ENCODE measurements at places on chromosomes 5 and 9. TPM values are rescaled to one million over a fixed set of nuclear protein-coding genes. Genes with fewer than 3 reads are reported as not detected.

The ORM1 gene
- not detected for total RNA-seq

The FST gene
- 3.2 TPM for total RNA-seq

The IFNA13 gene
- not detected for total RNA-seq

- no peak for DNase-seq
Measured at GRCh38 chr9:97447001-97447400, 35.1 kb downstream of the TDRD7 start.

DNA sequence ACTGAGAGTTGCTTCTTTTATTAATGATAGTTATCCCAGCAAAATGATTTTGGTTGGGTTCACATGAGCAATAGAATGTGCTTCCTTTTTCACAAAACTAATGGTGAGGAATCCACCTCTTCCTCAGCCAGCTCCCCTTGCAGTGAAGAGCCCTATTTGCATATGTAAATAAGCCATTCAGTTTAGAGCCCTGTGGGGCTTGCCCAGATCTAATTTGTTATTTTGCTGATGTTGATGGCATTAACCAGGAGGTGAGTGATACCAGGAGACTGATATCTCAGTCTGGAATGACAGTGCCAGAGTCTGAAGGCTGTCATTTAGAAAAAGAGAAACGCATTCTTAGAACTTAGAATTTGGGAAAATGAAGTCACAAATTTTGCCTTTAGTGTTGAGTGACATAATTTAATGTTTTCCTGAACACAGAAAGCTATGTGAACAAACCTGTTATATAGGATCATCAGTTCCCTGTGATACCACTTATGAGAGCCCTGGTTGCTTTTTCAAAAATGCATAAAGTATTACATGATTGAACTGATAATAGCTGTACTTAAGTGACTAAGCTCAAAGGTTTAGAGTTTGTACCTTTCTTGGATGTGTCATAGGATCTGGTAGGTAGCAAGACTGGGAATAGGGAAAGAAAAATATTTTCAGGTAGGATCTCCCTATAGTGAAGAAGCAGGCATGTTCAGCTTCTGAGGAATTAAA lies 271.6 kb downstream of the MAST4 start:
- DNase-seq, result no peak

The SET gene
- 222 TPM for total RNA-seq

- no peak for DNase-seq
Measured at GRCh38 chr5:174355208-174355612, 309.7 kb downstream of the NSG2 start.

The HMGCR gene
- total RNA-seq, result 319 TPM

The SLC22A4 gene
- total RNA-seq, result 1.3 TPM

GRCh38 chr5:108505608-108506007 lies 123.7 kb upstream of the FBXL17 start:
- DNase-seq, result no peak

- DNase-seq, result no peak
Measured at GRCh38 chr5:108361771-108362170, 20.1 kb downstream of the FBXL17 start.

DNA sequence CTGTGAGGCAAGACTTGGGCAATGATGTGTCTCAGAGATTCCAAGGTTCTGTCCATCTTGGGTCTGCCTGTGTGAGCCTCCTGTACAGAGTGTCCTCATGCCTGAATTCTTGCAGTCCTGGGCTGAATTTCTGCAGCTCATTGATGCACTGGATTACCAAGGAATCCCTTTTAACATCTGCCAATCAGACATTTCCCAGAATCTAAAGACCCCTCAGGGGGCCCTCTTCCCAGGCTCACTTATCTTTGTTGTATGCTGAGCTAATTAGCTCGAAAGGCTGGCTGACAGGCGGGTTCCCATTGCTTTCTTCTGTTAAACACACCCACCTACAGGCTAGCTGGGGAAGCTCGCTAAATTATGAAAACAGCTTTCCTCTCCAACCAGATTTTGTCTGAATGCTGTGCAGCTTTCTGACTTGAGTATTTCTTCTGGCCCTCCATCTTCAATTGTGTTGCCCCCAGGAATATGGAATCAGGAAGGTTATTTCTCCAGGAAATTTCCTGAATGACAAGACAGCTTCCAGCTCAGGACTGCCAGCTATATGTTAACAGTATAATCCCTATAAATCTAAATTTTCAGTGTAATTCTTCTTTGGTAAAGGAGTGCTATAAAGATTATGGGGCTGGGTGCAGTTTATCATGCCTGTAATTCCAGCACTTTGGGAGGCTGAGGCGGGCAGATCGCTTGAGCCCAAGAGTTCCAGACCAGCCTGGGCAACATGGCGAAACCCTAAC lies at the start of gene LIX1:
Gene LIX1, minus strand, starts transcription at position 91 of the 734 bp plus-strand sequence. Its CDS starts 35 bp downstream, at position 56.
- peak; percentile 34 for DNase-seq

DNA sequence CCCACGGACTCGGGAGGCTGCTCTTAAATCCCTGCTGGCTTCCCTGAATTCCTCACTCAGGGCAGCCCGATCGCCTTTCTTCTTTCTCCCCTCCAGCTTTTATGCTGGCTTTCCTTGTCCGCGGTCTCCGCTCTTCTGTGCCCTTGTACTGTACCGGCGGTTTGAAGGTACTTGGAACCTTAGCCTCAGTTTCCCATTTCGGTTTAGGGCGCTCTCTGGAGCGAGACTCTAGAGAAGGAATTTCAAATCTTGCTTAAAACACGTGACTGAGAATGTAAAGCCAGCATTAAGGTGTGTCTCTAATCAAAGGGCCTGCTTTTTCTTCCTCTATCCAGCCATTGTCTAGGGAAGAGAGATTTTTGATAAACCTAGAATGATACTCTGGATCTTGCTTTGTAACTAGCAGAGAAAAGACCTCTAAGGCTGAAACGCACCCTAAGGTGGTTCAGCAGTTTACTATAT lies 650 bp downstream of the GPR107 start:
- no peak for DNase-seq

The NMUR2 gene
- total RNA-seq, result not detected

DNA sequence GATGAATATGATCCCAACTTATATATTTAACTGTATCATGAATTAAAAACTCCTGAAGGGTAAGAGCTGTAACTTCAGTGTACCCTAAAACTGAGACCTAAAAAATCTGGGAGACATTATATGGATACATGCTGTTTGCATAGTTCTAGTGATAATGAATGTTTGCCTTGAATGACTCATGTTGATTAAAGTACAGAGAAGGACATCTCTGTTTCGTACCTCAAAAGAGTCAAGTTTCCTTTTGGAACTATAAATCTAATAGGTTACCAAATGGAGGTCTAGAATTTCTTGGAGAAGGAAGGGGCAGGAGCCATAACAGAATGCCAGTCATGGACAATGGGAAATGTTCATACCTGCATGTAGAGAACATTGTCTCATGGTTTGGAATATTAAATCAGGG lies 168.1 kb downstream of the SNCAIP start:
- DNase-seq, result no peak

The FCN2 gene
- not detected for total RNA-seq

DNA sequence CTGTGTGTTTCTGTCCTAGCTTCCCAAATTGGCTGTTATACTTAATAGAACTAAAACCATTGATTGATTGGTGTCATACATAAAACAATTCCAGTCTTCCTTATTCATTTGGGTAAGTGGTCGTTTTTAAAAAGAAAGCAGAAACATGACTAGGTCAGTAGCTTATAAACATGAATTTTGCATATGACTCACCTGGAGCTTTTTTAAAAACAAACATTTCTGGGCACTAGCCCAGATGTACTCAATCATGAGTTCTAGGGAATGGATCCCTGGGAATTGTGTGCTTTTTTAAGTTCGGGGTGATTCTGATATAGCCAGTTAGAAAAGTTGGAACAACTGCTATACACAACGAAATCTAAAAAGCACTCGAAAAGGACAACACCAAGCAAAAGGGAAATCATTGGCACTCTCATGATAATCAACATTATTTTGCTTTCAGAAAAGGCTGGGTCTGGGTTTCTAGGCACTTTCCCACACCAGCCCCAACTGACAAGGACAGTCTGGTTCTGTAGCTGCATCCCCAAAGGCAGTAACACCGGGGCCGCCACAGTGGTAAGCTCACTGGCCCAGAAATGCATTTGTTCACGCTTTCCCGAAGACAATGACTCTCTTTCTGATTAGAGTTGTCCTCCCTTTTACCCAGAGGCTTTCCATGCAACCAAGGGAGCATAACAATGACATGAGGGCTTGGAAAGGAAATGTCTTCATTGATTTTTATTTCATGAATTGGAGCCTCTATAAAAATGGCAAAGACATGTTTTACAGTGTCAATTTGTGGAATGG lies 664.9 kb upstream of the WWC1 start:
- DNase-seq, result no peak

GRCh38 chr9:19375538-19375937 lies 4.5 kb downstream of the RPS6 start:
- no peak for DNase-seq

The GRM6 gene
- total RNA-seq, result not detected

DNA sequence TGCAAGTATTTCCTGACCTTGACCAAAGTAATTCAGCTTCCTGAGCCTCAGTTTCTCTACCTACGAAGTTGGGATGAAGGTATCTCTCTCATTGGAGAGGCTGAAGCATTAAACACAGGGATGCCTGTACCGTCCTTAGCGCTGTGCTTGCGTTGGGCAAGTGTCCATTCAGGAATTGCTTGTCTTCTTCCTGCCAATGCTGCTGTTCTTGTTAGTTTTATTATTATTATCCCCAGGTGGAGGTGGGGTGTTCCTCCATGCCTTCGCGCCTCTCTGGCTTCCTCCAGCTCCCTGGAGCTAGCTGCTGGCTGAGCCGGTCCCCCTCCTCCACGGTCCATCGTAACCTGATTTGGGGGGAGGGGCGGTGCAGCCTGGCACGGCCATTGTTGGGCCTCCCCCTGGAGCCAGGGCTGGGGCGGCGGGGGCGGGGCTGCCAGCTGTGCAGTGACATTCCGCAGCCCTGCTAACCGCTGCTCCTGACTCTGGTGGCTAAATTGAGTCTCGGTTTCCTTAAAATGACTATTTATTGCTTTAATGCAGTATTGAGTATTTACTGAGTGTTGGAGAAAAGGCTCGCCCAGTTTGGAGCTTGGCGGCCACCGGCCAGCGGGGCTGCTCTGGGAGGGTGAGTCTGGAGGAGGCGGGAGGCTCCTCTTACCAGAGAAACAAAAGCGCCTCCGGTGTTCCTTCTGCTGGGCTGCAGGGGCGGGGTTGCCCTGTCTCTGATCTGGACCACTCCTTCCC lies 51.3 kb downstream of the LMX1B start:
- DNase-seq, result no peak

DNA sequence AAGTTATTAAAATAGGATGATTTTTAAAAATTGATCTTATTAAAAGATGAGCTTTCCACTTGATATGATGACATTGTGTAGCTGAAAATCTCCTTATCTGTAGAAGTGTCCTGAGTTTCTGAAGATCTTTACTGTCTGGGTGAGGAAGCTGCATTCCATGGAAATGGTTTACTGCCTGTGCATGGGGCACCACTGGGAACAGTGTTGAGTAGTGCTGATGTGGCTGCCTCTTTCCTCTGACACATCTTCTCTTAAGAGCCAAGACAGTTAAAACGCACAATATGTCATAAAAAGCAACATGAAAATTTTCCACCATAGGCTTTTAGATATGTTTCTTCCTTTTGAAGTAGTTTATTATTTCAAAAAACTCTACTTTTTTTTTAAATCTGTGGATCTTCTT lies 24.6 kb downstream of the SECISBP2 start:
- no peak for DNase-seq

- no peak for DNase-seq
Measured at GRCh38 chr5:144487761-144488160, 317.1 kb downstream of the KCTD16 start.

GRCh38 chr5:60640901-60641300 lies 59.1 kb downstream of the DEPDC1B start:
- DNase-seq, result no peak

DNA sequence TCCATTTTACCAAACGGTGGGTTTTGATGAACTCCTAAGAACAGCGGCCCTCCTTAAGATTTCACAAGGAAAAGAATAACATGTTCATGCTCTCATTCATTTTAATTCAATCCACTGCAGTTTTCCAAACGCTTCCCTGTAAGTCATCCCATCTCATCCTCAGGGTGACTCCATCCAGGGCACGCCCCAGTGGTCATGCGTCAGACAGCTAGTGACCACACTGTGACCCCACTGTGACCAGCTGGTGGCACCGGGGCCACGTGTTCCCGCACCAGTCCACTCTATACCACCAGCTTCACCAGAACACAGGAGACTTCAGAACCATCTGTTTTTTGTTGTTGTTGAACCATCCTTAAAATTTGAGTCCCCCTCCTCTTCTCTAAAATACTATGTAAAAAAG lies 14.3 kb downstream of the ATPSCKMT start:
- DNase-seq, result no peak

DNA sequence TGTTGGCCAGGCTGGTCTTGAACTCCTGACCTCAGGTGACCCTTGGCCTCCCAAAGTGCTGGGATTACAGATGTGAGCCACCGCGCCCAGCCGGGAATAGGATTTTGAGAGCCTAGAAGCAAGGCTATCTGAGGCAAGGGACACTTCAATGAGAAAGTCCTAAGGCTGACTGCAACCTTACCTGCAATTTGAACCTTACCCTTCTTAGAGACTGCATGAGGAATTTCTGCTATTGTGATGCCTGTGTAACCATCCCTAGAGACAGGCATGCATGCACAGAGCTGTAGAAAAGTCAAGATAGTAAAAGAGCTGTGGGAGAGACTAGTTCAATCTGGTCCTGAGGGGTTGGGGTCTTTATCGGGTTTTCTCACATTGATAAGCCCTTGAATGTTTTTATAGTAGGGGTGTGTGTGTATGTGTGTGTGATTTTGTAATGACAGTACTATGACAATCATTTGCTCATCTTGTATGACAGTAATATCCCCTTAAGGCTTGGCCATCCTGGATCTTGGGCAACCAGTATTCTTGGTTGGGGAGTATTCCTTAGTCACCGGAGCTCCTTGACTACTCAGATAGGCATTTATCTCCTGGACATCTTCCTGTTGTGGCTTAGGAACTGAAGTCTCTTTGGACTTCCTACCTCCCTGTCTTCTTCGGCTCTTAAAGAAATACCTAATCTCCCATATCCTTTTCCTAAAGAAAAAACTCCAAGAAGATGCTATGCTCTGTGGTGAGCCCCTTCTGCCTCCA lies 11.2 kb downstream of the DNAJB5 start:
- DNase-seq, result no peak

The PCDHA9 gene
- total RNA-seq, result not detected

The PCDHGA10 gene
- 4.7 TPM for total RNA-seq

The SPATA31A3 gene
- not detected for total RNA-seq

DNA sequence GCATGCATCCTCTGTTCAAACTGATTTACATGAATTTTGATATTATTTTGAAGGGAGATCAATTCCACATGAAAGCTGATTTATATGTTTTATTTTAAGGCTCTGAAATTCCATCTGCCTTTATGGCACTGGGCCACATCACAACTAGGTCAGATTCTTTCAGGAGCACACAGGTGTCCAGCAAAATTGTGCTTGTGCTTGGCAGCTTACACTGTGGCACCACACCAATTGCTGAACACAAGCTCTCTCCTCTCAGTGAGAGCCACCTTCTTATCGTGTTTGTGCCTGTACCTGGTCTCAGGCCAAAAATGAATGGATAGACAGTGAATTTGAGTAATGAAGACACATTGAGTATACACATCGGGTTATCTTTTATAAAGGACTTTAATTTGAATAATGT lies 200.4 kb downstream of the CDH10 start:
- no peak for DNase-seq

The PCDHA1 gene
- 0.13 TPM for total RNA-seq

The APBA1 gene
- total RNA-seq, result 6.3 TPM
